ENCODE measurements at places on chromosomes 1 and 21.

DNA sequence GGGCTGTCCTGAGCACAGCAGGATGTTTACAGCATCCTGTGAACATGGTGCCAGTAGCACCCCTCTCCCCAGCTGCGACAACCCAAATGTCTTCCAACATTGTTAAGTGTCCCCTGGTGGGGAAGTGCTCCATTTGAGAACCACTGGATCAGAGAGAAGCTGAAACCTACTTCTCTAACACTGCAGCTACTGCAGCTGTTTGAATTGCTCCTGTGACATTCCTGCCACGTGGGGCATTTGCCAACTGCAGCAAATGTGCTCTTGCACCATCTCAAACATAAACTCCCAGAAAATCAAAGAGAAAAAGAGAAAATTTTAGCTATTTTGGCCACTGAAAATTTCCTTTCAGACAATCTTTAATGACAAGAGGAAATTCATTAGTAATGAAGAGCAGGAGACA is 11.0 kb downstream of the SLC2A5 start:
- no peak for DNase-seq

GRCh38 chr1:101242324-101243050 is 5.7 kb downstream of the S1PR1 start:
- DNase-seq, result no peak

- no peak for DNase-seq
These were observed 2.1 kb downstream of the SCAF4 start for GRCh38 chr21:31729622-31730343.

GRCh38 chr1:96039910-96040309 is 681.7 kb upstream of the PTBP2 start:
- DNase-seq, result no peak

DNA sequence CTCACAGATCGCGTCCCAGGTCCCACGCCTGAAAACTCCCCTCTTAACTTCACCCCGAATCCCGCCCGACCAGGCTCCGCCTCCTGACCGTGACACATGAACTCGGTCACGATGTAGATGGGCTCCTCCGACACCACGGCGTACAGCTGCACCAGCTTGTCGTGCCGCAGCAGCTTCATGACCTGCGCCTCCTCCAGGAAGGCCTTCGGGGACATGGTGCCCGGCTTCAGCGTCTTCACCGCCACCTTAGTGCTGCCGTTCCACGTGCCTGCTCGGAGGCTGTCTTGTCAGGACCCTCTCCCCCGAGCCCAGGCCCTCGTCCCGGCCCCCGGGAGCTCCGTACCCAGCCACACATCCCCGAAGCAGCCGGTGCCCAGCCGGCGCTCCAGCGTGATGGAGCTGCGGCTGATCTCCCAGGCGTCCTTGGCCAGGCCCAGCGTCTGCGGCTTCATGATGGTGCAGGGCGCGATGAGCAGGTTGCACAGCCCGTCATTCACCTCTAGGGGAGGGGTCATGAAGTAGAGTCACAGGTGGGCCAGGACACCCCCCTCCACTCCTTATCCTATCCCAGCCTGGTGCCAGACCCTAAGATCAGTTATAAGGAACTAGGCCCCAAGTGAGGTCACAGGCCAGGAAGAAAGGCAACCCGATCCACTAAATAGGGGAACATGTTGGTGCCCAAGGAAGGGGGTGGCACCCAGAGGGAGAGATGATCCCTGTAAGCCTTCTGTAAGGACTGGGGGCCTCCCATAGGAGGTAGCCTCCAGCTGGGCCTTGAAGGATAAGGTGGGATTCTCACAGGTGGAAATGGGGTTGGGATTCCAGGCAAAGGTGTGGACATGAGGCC is 11.6 kb upstream of the AHDC1 start:
- no peak for DNase-seq

DNA sequence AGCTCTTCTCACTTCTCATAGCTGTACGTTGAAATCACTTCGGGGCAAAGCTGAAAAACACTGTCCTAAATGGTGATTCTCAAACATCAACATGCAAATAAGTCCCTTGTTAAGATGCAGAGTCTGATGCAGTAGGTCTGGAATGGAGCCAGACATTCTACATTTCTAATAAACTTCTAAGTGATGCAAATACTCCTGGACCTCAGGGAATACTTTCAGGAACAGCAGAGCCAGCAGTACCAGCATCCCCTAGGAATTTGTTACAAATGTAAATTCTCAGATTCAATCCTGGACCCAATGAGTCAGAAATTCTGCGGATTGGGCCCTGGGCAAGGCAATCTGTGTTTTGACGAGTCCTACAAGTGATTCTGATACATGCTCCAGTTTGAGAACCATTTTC is 152.3 kb downstream of the PCNX2 start:
- no peak for DNase-seq

DNA sequence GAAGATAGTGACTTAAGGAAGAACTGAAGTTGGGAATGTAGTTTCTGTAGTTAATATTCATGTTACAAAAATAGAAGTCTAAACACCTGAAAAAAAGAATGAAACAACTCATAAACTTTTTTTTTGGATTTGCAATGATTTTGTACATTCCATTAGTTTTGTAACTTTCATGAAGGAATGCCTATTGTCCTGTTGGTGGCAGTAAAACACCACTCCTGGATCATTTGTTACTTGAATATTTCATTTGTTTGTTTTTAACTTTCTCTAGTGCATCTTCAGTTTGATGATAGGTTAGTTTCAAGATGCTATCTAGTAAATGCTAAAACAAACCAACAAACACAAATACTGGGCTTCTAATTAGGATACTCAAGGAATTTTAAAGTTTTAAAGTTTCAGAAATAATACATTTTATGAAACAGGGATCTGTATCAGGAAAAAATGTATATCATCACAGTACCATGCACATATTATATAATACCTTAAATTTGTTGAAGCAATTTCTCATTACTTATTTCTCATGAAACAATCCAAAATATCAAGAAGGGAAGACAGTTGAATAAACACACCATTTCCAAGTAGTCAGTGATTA is 229.7 kb upstream of the CACYBP start:
- peak; percentile 20 for DNase-seq

GRCh38 chr21:33567914-33568313 is 20.6 kb downstream of the DONSON start:
- no peak for DNase-seq

DNA sequence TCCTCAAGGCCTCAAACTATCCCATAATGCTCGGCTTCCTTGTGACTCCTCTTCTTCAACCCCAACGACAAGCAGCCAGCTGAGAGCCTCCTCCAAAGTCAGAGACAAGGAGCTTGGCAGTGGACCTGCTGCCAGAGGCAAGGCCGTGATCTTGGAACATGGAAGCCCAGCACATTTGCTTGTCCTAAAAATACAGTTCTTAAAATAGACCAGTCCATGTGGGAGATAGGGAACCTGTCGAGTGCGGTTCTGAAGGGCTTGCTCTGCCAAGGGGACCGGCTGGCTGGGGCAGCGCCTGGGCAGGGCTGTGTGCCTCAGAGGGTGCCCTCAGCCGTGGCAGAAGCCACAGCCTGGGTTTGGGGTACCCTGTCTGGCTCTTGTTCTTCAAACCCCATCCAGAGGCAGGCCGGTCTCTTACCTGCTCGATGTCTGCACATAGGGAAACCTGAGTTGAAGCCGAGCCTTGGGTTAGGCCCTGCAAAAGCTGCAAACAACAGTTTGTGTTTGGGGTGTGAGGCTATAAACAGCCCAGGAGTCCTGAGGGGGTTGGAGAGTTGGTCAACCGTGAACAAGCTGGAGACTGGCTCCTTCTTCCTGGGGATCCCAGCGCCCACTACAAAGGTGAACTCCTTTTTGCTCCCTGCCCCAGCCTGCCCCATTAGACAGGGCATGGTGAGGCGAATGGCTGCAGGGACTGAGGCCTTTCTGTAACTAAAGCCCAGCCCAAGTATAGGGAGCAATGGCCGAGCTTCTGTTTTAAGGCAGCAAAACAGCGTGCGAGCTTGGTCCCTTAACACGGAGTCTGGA is 228.8 kb downstream of the CAMTA1 start:
- DNase-seq, result no peak

- no peak for DNase-seq
These were observed 34.9 kb downstream of the PTGFRN start for GRCh38 chr1:116944613-116945012.

GRCh38 chr1:50332941-50333594 is 90.2 kb downstream of the DMRTA2 start:
- no peak for DNase-seq

DNA sequence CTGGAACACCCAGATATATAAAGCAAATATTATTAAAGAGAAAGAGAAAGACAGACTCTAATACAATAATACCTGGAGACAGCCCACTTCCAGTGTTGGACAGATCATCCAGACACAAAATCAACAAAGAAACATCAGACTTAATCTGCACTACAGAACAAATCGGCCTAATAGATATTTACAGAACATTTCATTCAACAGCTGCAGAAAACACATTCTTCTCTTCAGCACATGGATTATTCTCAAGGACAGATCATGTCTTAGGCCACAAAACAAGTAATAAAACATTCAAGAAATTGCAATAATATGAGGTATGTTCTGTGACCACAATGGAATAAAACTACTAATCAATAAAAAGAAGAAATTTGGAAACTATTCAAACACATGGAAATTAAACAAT is 398.3 kb upstream of the DUSP10 start:
- DNase-seq, result no peak

DNA sequence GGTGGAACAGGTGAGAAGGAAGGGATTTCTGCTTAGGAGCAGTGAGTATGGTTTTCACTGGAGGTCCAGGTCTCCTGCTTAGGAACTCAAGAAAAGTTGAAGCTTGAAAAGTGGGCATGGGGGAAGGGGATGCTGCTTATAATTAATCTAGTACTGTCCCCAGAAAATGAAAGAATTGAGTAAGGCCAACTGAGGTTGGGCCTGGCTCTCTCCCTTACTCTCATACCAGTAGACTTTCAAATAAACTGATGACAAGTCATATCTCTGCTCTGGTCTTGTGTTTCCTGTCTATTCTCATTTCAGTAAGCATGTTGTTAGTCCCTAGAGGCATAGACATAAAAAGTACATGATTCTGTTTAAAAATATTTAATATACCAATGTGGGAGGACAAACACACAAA is 26.4 kb downstream of the CD48 start:
- no peak for DNase-seq
